ENCODE measurements at places on chromosomes 5 and 9.

DNA sequence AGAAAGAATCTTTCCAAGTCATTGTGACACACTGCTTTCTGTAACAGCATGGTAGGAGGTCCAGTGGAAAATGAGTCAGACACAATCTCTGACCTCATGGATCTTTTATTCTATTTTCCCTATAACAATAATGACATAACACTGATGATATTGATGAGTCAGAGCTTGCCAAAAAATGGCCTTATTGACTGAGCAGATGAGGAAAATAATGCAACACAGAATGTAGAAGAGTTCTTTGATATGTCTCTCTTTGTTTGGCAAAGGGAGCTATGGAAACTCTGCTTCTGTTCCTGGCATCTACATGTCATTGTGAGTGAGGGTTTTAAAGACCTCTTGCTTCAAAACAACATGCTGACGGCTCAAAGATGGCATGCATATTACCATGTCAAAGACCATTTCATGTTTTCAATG is 443.1 kb upstream of the ZNF608 start:
- DNase-seq = no peak

GRCh38 chr5:179852993-179853547 is 5.5 kb downstream of the MRNIP start:
- no peak for DNase-seq

- DNase-seq = no peak
Measured at GRCh38 chr9:77218612-77219011, 41.3 kb downstream of the VPS13A start.

GRCh38 chr9:108515856-108516255 is 339.9 kb downstream of the ACTL7B start:
- DNase-seq = no peak

GRCh38 chr9:37963936-37964739 is 60.2 kb upstream of the SLC25A51 start:
- peak; percentile 78 for DNase-seq

DNA sequence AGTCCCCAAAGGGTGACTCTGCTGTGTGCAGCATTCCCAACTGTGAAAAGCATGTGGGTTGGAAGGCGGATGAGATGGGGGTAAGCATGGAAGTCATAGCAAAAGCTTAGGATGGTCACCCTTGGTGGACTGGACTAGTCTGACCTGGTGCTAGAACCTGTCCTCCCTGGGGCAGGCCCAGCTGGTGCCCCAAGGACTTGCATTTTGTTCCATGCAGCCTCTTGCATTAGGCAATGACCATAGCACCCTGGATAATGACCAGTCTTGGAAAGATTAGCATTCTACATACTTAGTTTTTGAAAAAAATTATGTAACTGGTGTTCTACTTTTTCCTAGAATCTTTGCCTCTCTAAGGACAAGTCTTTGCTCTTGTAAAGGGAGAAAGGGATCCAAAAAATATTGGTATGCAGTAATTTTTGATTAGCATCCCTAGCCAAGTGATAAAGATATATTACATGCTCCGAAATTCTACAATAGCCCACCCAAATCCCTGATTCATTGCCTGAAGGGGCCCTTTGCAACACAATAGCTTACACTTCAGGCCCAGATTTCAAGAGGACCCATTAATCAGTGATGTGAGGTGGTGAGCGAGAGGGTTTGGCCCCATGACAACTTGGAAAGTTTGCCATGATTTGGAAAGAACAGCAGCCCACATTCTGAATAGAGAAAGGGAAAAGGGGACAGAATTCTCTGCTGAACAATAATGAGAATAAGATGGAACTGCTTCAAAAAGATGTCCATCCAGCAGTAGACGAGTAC is 93.3 kb upstream of the CD180 start:
- peak; percentile 26 for DNase-seq

- no peak for DNase-seq
Measured at GRCh38 chr9:76634356-76635054, 129.7 kb upstream of the PCA3 start.

GRCh38 chr5:169065400-169065799 is 235.5 kb downstream of the SLIT3 start:
- no peak for DNase-seq

- no peak for DNase-seq
Measured at GRCh38 chr5:145701404-145701803, 133.7 kb downstream of the PRELID2 start.

- DNase-seq = no peak
Measured at GRCh38 chr9:135649508-135649907, 10.2 kb upstream of the GLT6D1 start.

GRCh38 chr5:54669285-54669684 is 151.7 kb downstream of the SNX18 start:
- DNase-seq = no peak

- no peak for DNase-seq
Measured at GRCh38 chr5:113118298-113118697, 141.7 kb downstream of the DCP2 start.

DNA sequence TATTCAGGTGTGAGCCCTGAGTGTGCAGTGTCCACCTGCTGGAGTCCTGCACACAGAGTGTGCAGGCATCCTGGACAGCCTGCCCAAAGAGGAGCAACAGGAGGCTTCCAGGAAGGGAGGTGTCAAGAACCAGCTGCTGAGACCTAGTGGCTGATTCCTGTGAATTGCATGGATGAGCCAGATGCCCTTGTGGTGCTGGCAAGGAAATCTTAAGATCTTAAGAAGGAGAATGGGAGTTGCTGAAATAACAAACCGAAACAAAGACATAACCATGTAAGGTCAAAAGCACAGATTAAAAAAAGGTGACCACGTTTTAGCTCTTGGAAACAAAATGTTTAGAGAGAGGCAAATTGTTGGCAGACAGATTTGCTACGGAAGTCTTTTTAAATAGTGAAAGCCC is 29.3 kb upstream of the RPS23 start:
- DNase-seq = no peak

- no peak for DNase-seq
Measured at GRCh38 chr5:124457101-124457500, 289.3 kb downstream of the ZNF608 start.

DNA sequence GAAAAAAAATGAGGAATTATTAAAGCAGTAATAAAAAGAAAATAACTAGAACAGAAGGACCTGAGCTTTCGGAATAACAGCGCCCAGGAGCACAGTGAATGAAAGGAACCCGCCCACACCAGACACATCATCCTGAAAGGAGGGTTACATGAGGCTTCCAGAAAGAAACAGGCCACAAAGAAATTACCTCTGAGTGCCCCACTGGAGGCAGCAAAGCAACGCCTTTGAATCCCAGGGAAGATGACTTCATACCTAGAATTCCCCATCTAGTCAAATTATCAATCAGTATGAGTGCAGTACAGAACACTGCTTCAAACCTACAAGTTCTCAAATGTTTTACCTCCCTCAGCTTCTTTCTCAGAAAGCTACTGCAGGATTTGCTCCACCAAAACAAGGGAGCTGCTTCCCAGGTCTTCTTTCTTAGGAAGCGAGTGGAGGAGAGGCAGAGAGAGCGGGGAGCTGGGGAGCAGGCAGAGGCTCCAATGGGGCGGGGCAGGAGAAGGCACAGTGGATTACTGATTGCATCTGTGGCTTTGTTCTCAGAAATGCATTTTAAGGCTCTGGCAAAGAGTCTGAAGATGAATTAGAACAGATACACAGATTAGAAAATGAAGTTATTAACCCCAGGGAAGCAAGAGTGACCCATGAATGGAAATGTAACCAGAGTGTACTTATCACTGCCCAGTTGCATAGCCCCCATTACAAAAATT is 87.1 kb downstream of the SEMA4D start:
- peak; percentile 21 for DNase-seq

GRCh38 chr5:78587775-78588291 is 60.7 kb downstream of the LHFPL2 start:
- DNase-seq = no peak

- DNase-seq = no peak
Measured at GRCh38 chr5:151780348-151780747, 8.6 kb downstream of the G3BP1 start.

DNA sequence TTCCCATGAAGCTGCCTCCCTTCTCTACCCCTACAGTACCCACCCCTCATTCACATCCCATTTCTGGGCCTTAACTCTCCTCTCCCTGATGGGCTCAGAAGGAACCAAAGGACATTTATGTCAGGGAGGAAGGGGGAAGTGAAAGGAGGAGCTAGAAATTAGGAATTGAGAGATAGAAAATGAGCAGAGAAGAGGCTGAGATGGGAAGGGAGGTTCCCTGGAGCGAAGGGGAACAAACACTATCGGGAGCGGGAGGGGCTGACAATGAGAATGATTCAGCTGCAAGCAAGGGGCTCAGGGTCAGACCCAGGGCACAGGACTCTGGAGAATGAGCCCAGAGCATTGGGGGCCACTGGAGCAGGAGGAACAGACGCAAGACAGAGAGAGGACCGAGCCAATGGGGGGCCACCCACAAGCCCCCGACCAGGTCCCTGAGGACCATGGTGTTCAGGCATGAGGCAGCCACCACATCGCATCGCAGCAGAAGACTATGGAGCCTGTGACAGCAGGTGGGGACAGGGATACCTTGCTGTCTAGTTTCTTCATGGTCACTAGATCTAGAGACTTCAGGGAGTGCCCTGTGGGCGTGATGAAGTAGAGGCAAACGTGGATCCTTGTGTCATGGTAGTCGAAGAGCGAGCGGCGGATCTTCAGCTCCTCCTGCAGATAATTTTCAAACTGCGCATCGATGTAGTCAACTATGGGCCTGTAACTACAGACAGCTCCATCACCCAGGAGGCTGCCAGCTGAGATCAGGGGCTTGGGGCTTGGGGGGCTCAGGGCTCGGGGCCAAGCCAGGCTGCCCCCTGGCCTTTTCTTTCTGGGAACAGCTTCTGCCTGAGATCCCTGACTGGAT is 13.6 kb downstream of the SEPTIN8 start:
- no peak for DNase-seq

DNA sequence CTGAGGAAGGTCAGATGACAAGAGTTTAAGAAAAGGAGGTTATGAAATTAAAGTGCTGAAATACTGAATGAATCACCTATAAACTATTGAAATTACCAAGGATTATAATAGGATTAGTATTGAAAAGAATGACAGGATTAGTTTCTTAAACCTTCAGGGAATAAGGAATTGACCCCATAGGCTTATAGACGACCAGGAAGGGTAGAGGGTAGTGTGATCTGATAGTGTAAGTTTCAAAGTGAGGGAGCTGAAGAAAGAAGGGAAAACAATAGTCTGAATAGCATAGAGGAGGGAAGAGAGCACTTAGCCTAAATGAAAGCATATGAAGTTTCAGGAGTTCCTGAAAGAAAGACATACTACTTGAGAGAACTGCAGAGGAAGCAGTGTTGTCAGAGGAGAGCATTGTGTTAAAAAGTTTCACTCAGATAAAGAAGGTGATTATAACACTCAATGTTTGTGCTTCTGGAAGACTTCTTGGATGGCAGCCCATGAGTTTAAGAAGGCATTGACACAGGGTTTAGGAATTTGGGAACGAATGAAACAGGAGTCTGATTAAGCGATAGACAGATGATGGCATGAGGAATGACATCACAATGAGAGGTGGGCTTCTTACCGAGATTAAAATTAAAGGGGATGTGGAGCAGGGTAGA is 557.9 kb upstream of the GRAMD2B start:
- DNase-seq = no peak

DNA sequence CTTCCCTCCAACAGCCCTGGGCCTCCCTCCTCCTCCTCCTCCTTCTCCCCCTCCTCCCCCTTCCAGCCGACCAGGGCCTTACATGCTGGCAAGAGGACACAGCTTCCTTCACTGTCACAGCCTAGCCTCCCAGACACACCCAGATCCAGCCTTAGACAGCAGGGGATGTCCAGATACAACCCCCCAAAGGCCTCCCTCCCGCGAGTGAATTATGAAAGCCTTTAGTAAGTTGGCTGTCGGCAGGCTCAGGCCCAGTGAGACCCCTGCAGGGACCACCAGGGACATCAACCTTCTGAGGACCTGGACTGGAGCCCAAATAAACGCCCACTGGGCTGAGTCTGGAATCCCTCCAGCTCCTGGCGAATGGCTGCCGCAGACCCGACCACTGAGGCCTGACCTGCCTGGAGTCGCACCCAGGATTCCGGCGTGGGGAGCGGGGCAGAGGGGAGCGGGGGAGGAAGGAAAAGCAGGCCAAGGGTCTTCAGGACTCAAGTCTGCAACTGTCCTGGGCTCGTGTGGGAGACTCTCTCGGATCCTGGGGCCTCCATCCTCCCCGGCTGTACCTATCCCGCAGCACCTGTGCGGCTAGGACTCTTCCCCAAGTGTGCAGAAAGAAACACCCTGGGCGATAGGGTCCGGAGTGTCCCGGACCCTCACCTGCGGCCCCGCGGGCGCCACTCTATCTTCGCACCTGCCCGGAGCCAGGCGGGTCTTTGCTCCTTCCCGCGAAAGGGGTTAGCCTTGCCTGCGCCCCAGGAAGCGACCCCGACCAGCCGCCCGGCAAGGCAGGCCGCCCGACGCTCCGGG is 705 bp downstream of the SEPTIN8 start:
- peak; percentile 61 for DNase-seq

DNA sequence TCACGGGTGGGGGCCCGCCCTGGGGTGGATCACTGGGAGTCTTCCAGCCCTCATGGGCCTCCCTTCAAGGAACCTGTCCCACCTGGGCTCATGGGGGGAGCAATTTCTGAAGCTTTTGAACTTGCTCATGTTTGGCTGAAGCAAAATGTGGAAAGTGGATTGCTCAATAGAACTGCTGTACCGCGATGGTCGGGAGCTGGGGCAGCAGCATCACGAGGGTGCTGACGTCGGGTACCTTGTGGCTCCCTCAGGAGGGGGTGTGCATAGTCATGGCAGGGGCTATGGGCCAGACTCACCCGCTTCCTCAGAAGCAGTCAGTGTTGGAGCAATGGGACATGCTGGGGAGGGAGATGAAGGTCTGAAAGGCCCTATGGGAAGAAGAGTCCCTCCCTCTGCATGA is 57.9 kb downstream of the PRRT1B start:
- DNase-seq = no peak

- DNase-seq = no peak
Measured at GRCh38 chr9:115694991-115695390, 458.6 kb upstream of the PAPPA start.

GRCh38 chr9:35051069-35051967 is 21.1 kb downstream of the VCP start:
- DNase-seq = peak; percentile 8
